ENCODE measurements at places on chromosomes 4 and X.

DNA sequence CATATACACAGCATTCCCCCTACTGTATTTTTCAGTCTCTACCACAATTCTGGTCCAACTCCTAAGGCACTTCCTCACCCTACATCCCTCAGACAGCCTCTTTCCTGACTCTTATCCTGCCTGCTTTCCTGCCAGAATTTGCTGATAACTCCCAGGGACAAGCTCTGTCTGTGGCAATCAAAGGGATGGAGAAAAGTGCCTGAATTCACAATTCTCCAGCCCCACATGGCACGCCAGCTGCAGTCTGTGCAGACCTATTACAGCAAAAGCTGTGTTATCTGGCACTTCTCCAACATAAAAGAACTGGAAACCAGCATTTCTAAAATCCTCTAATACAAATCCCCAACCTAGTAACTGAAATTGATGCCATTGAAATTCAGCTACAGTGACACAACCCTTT lies 404.8 kb downstream of the KLHL13 start:
- no peak for DNase-seq

DNA sequence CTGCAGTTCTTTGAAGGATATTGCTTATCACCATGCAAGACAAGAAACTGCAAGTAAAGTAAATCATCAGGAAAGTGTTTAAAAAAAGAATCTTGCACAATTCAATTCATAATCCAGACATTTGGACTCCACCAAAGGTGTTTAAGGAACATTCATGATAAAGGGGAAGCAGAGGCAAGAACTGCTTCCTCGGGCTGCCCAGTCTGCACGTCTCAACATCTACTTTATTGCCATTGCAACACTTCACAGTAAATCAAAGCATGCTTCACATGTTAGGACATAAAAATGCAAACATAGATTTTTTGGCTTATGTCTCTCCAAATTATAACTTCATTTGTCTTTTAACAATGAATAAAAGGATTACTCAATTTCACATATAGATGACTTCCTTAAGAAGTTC lies 42.5 kb downstream of the MID1 start:
- DNase-seq: no peak

- DNase-seq: no peak
Observed at GRCh38 chrX:130987241-130987640, 70.9 kb upstream of the ARHGAP36 start.

DNA sequence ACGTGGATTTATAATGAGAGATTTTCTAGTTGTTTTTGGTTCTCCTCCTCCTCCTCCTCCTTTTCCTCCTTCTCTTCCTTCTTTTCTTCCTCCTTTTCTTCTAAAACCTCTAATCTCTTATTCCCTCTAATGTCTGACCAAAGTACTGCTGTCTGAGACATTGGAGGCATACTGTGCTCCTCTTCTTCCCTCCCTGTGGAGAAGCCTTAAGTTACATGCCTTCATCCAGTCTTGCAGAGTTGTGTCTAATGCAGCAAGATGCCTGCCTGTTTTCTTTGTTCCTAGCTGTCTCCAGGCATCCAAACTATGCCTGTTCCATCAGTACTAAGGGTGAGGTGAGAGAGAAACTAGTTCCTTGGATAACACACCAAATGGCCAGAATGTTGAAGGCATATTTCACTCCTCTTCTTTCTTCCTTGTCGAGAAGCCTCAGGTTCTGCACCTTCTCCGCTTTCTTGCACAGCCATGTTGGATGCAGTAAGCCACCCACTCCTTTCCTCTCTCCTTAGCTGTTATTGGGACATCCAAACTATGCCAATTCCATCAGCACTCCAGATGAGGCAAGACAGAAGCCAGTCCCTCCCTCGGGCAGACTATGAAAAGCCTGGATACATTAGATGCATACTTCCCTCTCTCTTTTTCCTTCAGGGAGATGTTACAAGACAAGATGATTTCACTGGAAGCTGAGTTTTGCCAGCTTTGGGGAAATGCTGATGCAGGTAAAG lies 285.7 kb upstream of the TRAM1L1 start:
- no peak for DNase-seq

DNA sequence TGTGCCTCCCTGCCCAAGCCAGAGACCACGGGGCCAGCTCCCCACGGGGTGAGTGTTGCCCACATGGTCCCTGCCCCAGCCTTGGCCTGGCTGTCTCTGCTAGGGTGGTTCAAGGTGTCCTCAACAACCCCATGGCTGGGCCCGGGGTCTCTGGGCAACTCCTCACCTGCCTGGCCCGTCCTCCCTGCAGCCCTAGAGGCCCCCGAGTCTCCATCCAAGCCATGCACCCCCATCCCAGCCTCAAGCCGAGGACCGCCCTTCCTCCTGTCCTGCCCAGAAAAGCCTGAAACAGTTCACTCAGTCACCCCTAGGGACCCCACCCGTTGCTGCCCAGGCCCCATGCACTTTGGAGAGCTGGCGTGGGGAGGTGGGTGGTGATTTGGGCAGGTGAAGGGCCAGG lies 120.9 kb downstream of the FAM53A start:
- no peak for DNase-seq

- no peak for DNase-seq
Observed at GRCh38 chr4:134147941-134148340, 53.6 kb downstream of the PABPC4L start.

- DNase-seq: no peak
Observed at GRCh38 chr4:163263606-163264005, 68.8 kb downstream of the NPY1R start.

- DNase-seq: no peak
Observed at GRCh38 chr4:131091896-131092295, 1995.9 kb downstream of the C4orf33 start.

GRCh38 chr4:12144051-12144450 lies 715.4 kb upstream of the HS3ST1 start:
- no peak for DNase-seq

- no peak for DNase-seq
Observed at GRCh38 chrX:151973060-151973661, 1.3 kb downstream of the GABRE start.

DNA sequence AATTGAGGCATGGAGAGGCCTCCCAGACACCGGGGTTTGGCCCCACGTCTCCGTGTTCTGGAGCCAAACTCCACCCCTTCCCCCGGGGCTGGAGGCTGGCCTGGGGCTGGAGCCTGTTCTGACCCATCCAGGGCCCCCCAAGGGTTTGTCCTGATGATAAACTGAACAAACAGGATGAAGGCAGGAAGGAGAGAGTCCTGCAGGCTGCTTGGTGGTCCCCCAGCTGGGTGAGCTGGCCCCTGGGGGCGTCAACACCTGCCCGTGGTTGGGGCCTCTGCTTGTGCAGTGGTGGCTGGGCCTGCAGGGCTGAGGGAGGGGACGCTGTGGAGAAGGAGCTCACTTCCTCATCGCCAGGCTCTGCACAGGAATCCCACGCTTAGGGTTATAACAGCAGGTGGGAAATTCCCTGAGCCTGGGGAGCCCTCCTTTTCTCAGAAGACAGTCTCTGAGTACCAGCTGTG lies 2.3 kb downstream of the SH3TC1 start:
- no peak for DNase-seq

DNA sequence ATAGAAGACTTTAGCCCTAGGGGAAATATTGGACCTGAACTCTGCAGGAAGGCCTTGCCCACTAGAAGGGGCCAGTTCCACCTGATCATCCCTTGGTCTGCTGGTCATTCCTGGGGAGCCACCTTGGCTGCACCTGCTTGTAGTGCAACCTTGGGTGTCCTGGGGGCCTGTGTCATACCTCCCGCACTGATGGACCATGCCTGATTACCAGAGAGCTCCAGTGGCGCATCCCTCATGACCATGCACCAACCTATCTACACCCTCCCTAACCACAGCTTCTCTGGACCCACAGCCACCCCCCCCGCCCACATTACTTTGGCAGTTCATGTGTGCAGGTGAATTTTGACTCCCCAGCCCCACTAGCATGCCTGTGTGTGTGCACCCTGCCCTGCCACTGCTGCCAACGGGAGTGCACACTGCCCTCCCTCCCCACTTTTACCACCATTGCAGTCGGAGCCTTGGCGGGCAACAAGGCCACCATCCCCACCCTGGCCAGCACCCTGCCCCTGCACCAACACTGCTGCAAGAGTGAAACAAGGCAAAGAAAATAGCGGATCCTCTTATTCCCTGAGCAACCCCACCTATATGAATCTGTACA lies 208.1 kb downstream of the FAM47B start:
- no peak for DNase-seq

DNA sequence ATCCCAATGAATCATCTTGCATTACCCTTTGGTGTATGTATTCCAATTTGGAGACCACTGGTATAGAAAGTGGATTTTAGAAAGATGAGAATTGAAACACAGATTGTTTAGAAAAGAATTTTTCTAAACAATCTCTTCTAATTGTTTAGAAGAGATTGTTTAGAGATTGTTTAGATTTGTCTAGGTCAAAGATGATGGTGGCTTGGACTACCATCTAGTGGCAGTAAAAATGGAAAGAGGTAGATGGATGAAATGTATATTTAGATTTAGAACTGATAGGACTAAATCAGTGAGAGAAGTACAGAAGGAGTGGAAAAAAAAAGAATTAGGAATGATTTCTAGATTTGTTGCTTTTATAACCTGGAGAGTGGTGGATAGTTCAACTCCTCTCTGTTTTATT lies 70.6 kb downstream of the ARSJ start:
- no peak for DNase-seq

DNA sequence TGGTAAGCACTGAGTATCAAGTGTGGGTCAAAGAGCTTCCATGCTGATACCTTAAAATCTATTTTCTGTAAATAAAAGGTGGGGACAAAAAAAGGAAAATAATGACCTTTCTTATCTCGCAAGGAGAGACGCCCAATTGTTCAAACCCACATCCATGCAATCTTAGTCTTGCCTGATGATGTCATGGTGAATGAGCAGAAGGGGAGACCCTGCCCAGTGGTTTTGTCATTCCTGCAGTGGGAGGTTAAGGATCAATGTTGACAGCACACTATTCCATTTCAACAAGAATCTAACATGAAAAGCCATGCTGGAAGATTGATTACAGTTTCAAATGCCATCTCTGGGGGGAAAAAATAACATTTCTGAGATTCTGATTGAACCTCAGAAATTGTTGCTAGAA lies 40.7 kb upstream of the PUDP start:
- DNase-seq: no peak

DNA sequence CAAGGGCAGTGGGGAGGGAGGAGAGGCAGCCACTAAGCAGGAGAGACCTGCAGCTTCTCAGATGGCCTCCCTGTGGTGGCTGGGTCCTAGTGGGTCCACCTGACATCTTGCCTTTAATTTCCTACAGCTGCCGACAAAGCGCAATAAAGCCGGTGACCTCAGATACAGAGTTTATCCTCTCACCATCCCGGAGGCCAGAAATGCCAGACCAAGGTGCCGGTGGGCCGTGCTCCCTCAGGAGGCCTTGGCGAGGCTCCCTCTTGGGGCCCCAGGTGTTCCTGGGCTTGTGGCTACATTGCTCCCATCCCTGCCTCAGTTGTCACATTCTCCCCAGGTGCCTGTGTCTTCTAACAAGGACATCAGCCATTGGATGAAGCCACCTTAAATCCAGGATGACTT lies 103.0 kb downstream of the ADRA2C start:
- DNase-seq: no peak
